Spinal cord (tissue), 10 donors: ENCODE measurements at places on chromosomes 12 and 14.

DNA sequence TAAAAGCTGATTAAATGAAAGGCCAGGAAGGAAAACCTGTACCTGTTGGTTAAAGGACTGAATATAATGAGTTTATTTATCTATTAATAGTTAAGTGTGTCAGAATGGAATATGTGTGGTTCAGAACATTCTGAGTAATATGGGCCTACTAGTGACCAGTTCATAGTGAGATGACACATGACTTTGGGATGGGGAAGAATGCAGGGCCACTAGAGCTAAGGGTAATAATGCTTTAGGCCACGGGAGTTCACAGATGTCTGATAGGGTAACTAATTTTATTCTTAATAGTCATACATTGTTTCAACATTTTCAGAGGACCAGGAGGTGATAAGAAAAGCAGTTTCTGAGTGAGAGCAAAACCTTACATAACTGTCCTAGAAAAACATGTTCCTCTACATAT is 247.8 kb upstream of the OR4E1 start:
- no peak overlapping the region for H3K4me3 ChIP-seq
- H3K36me3 ChIP-seq: no peaks in the 10 kb centered on the region
- H3K4me1 ChIP-seq: no peaks in the 10 kb centered on the region
- H3K27ac ChIP-seq: no peak overlapping the region

DNA sequence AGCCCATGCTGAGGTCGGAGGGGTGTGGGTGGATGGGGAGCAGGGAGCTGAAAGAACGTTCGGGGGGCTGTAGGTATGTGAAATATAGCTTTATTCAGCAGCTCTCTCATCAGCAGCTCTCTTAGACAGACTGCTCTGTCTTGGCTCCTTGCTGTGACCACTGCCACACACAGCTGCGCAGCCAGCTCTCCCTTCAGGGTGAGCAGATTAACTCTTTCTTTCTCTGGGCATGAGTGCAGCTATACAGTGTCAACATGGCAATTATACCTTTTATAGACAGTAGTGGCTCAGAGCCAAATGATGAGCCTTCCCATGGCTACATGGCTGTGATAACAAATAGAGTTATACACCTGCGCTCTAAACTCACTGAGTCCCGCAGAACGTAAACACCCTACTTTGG is 137.7 kb upstream of the NEDD1 start:
- H3K27me3 ChIP-seq: no peaks in the 10 kb centered on the region
- no peak overlapping the region for H3K27ac ChIP-seq
- DNase-seq: no peak

GRCh38 chr12:131856366-131857097 is 28.3 kb downstream of the MMP17 start:
- peaks cover 20% of the 10 kb centered on the region for H3K36me3 ChIP-seq
- H3K27me3 ChIP-seq: peaks cover 2% of the 10 kb centered on the region
- no peak overlapping the region for H3K27ac ChIP-seq
- no peak overlapping the region for H3K4me3 ChIP-seq

DNA sequence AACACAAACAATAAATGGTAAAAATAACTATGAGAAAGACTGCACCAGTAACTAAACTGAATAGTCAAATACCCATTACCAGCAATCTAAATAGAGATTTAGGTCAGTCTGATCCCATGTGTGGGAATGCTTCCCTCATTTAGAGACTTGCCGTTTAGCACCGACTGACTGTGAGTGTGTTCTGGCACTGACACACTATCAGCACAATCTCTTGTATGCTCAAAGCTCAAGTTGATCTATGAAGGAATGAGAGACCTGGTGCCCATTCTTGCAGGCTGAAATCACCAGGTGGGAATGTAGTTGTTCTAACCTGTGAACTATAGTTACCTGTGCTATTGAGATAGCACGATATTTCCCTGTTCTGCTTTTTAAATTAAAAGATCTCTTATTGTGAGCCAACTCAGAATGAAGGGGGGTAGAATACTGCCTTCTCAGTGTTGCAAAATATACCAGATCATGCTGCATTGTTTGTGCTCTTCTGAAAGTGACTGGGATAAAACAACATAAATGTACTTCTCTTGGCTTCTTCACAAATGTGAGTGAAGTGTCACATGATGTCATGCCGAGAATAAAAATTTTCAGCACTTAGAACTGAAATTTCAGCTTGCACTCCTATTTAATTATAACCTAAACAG is 99.6 kb downstream of the LIN7A start:
- DNase-seq: no peak
- no peaks in the 10 kb centered on the region for H3K4me1 ChIP-seq
- H3K27ac ChIP-seq: no peak overlapping the region
- no peaks in the 10 kb centered on the region for H3K36me3 ChIP-seq
- no peaks in the 10 kb centered on the region for H3K27me3 ChIP-seq

- no peaks in the 10 kb centered on the region for H3K36me3 ChIP-seq
- no peak for DNase-seq
- no peak overlapping the region for H3K27ac ChIP-seq
- no peak overlapping the region for H3K4me3 ChIP-seq
- no peaks in the 10 kb centered on the region for H3K27me3 ChIP-seq
- peaks cover 5% of the 10 kb centered on the region for H3K4me1 ChIP-seq
These were observed 105.4 kb downstream of the ITPR2 start for GRCh38 chr12:26727482-26728204.

- H3K27ac ChIP-seq: no peak overlapping the region
- peaks cover 11% of the 10 kb centered on the region for H3K27me3 ChIP-seq
- no peak for DNase-seq
- H3K4me1 ChIP-seq: peaks cover 24% of the 10 kb centered on the region
- H3K36me3 ChIP-seq: no peaks in the 10 kb centered on the region
These were observed 44.9 kb upstream of the CLMN start for GRCh38 chr14:95364481-95365209.

DNA sequence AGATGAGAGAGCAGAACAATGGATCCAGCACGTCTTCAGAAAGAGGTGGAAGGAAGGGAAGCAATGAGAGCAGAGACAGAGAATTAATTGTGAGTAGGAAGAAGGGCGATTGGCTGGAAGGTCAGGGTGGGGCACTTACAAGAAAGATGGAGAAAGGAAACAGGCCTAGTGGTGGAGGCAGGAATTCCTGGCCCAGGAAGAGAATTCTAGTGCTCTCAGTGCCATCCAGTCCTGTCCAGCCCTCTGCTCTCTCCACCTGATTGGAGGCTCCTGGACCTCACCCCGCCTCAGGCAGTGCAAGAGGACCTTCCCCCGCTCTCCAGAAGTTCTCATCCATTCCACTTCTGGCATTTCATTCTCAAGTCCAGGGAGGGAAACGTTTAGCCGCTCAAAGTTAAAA is 43.0 kb downstream of the NGB start:
- no peaks in the 10 kb centered on the region for H3K27me3 ChIP-seq
- H3K27ac ChIP-seq: no peak overlapping the region
- peaks cover 4% of the 10 kb centered on the region for H3K4me1 ChIP-seq
- DNase-seq: no peak
- H3K36me3 ChIP-seq: peaks cover 38% of the 10 kb centered on the region
- no peak overlapping the region for H3K4me3 ChIP-seq

DNA sequence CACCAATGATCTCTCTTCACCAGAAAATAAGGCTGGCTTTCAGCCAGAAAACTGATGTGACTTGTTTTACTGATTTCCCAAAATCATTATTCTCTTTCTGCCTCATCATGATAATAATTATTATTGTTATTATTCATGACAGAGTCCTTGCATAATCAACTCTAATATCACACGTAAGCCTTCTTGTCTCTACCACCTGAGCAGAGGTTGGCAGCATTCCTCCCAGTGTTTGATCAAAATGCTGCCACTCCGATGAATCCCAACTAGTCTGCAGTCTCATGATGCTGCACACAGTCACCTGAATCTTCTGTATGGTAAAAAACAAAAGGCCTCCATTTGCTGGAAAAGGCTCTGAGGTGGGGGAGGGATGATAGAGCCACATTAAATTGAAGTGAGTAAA is 105.7 kb upstream of the PLEKHG7 start:
- H3K4me3 ChIP-seq: no peak overlapping the region
- DNase-seq: no peak
- no peaks in the 10 kb centered on the region for H3K27me3 ChIP-seq
- H3K36me3 ChIP-seq: no peaks in the 10 kb centered on the region

DNA sequence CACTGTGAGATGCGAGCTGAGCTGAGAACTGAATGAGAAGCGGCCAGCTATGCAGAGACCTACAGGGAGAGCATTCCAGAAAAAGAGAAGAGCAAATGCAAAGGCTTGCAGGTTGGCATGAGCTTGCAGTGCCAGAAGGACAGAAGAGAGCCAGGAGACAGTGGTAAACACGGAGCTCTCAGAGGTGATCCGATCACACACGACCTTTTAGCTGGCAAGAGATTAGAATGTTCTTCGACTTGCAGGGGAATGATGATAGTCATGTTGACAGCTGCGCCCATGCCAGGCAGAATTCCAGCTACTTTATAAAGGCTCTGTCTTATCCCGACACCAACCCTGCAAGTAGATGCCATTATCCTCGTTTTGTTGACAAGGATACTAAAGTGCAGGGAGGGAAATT is 256.8 kb downstream of the VRK1 start:
- peaks cover 7% of the 10 kb centered on the region for H3K4me1 ChIP-seq
- H3K36me3 ChIP-seq: no peaks in the 10 kb centered on the region
- no peaks in the 10 kb centered on the region for H3K27me3 ChIP-seq

- peaks cover 23% of the 10 kb centered on the region for H3K4me1 ChIP-seq
- no peaks in the 10 kb centered on the region for H3K27me3 ChIP-seq
- H3K27ac ChIP-seq: no peak overlapping the region
- no peak overlapping the region for H3K4me3 ChIP-seq
- H3K36me3 ChIP-seq: peaks cover 11% of the 10 kb centered on the region
These were observed 28.4 kb downstream of the DGLUCY start for GRCh38 chr14:91142214-91142668.

DNA sequence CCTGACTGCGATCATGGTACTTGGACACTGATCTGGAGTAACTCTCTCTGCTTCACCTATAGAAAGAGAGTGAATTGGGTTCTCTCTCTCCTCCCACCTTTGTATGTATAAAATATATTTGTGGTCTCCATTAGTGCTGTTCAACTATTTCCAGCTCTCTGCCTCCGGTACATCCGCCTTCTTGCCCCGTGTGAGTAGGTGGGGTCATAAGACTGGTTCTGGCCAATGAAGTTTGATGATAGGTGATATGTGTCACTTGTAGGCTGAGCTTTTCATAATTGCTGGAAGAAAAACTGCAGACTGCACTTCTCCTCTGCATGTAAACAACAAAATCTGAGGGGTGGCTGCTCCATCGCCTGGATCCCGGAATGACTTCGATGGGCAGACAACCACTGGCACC is 210.4 kb downstream of the EXOC5 start:
- no peaks in the 10 kb centered on the region for H3K36me3 ChIP-seq
- DNase-seq: no peak
- H3K27me3 ChIP-seq: no peaks in the 10 kb centered on the region
- no peaks in the 10 kb centered on the region for H3K4me1 ChIP-seq

GRCh38 chr14:93305725-93306418 is 27.0 kb downstream of the BTBD7 start:
- no peak overlapping the region for H3K27ac ChIP-seq
- H3K27me3 ChIP-seq: no peaks in the 10 kb centered on the region
- H3K4me3 ChIP-seq: no peak overlapping the region
- DNase-seq: no peak
- no peaks in the 10 kb centered on the region for H3K36me3 ChIP-seq

DNA sequence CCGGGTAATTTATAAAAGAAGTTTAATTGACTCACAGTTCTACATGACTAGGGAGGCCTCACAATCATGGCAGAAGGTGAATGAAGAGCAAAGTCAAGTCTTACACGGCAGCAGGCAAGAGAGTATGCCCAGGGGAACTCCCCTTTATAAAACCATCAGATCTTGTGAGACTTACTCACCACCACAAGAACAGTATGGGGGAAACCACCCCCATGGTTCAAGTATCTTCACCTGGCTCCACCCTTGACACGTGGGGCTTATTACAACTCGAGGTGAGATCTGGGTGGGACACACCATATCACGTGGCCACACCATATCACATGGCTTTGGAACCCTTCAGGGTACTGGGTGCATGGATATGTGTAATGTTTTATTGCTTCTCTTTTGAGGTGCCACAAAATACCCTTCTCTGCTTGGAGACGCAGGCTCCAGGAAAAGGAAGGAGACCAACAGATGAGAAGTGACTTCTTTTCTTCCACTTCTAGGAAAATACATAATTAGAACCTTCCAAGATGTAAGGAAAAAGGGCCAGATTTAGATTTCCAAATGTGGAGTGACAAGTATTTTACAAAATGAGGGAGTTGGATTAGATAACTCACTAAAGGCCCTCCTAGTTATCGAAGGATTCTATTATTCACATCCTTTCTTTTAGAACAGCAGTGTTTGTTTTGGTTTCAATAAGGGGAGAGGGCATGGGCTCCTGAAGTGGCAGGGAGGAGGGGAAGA is 33.1 kb upstream of the ETFBKMT start:
- peaks cover 13% of the 10 kb centered on the region for H3K4me1 ChIP-seq
- no peak overlapping the region for H3K27ac ChIP-seq
- no peaks in the 10 kb centered on the region for H3K27me3 ChIP-seq
- H3K4me3 ChIP-seq: no peak overlapping the region

GRCh38 chr12:131909752-131910219 is 15.4 kb downstream of the ULK1 start:
- H3K4me1 ChIP-seq: peaks cover 12% of the 10 kb centered on the region
- no peak overlapping the region for H3K4me3 ChIP-seq
- H3K27me3 ChIP-seq: no peaks in the 10 kb centered on the region
- no peak for DNase-seq
- H3K36me3 ChIP-seq: peaks cover 97% of the 10 kb centered on the region
- no peak overlapping the region for H3K27ac ChIP-seq

- H3K4me1 ChIP-seq: no peaks in the 10 kb centered on the region
- H3K27me3 ChIP-seq: no peaks in the 10 kb centered on the region
- no peak overlapping the region for H3K27ac ChIP-seq
- H3K4me3 ChIP-seq: no peak overlapping the region
These were observed 126.0 kb downstream of the CAPZA3 start for GRCh38 chr12:18863769-18864500.

DNA sequence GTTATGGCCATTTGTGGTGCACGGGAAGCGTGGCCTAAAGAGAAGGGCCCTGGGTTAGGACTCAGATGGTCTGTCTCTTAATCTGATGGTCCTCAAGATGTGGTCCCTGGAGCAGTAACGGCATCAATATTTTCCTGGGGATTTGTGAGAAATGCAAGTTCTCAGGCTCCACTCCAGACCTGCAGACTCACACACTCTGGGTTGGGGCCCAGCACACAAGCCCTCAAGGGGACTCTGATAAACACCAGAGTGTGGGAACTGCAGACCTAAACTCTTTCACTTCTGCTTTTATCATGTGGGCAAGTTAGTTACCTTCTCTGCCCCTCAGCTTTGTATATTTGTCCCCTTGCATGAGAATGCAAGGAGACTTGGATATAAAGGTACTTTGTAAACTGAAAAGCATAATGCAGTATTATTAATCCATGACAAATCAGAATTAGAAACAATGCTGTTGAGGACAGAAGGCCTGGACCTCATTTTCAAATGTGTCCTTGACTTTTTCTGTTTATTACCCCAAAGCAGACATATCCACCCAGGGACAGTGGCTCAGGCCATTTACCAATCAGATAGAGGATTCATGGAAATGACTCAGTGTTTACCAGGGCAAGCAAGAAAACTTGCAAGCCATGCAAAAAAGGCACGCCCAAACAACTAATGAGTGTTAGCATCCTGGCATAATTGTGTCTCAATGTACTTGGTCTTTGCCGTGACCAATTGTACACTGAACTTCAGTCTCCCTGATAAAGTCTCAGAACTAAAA is 157.0 kb downstream of the ASCL1 start:
- H3K36me3 ChIP-seq: no peaks in the 10 kb centered on the region
- no peak for DNase-seq
- H3K4me1 ChIP-seq: no peaks in the 10 kb centered on the region
- no peaks in the 10 kb centered on the region for H3K27me3 ChIP-seq
- no peak overlapping the region for H3K4me3 ChIP-seq

GRCh38 chr14:71466251-71466650 is 466.0 kb upstream of the RGS6 start:
- no peak overlapping the region for H3K27ac ChIP-seq
- no peaks in the 10 kb centered on the region for H3K36me3 ChIP-seq
- no peaks in the 10 kb centered on the region for H3K27me3 ChIP-seq
- no peak for DNase-seq
